ENCODE measurements at places on chromosomes 1 and 21.

DNA sequence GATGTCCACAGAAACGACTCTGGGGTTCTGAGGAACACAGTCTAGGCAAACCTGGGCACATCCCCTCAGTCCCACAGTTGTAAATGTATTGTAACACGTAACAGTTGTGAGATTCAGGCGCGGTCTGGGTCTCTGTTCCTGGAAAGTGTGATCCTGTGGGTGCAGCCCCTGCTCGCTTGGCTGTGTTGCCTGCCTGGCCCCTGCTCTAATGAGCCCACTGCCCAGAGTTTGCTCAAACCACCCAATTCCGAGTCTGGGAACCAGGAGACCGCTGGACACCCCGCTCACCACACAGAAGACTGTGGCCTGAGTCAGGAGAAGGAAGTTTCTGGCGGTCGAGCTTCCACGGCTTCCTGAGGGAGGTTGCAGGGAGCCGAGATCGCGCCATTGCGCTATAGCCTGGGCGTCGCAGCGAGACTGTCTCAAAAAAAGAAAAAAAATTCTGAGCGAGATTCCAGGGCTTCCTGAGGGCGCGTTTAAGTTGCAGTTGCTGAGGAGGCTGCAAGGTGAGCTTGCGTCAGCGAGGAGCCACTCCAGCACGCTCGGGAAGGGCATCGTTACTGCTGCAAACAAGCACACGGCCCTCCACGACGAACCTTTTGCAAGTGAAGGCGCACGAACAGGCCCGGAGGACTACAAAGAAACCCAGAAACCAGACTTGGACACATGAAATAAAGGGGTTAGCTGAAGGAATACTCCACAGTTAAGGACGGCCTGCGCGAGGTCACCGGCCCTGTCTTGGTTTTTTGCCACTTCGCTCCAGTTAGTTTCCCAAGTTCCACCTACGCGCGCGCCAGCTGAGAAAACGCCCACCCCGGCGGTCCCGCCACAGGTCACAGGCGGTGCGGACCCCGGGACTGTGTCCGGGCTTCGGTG lies 1.1 kb downstream of the C21orf58 start:
- no peak for DNase-seq

DNA sequence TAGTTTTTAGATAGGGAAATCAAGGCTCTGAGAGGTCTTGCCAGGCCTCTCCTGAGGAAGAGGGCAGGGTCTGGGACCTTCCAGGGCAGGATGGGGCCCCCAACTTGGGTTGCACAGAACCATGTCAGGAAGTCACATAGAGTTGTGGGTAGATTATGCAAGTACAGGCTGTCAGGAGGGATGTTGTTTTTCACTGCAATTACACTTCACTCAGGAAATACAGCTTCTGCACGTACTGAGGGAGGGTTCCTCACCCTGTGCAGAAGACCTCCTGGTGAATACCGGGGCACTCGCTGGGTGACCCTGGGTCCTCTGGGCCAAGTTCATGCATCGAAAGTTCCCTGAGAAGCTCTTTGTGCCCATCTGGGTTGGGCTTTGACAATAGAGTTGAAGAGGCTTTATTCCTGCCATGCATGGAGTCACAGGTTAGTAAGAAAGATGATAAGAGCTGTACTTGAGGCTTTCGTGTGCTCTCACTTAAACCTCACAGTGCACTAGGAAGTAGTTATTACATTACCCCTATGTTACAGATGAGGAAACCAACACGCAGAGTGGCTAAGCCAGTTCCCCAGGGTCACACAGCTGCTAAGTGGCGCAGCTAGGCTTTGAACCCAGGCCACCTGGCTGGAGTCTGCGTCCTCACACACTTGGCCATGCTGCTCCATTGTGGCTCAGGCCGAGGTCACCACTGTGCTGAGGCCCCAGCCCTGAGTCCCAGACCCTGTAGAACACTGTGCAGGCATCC lies 16.2 kb upstream of the TNFRSF1B start:
- DNase-seq: no peak

GRCh38 chr1:228848406-228848805 lies 113.1 kb downstream of the RHOU start:
- DNase-seq: no peak

GRCh38 chr1:23163395-23163794 lies 5.3 kb downstream of the LUZP1 start:
- DNase-seq: no peak

- DNase-seq: no peak
These were observed 5.5 kb downstream of the SLC16A4 start for GRCh38 chr1:110385369-110385768.

DNA sequence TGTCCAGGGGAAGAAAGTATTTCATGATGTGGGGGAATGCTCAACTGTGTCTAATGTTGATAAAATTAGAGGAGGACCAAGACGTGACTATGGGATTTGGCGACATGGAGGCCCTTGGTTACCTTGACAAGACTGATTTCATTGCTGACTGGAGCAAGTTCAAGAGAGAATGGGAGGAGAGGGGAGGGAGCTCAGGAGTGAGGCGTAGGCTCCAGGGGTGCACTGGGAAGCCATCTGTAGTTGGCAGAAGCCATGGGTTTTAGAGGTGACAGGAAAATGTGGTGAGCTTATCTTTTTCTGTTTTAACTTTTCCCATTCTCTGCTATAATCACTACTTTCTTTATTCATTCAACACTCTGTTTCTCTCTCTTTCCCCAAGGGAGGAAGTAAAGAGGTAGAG lies 15.8 kb downstream of the UBE4B start:
- DNase-seq: no peak

DNA sequence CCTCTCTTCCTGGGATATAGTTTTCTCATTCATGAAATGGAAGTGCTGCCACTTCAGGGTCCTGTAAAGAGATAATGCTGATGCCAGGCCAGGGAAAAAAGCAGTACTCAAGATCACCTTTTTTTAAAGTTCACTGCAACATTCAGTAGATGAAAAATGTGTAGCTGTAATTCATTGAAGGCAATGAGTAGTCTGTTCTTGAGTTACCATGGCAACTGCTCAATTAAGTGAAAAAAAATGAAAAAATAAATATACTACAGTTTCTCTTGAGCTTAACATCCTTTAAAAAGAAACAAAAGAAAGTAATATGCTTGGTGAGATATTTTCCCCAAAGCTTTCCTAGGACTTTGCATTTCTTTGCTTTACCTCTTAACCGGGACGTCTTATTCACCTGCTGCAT lies 183.3 kb downstream of the AK5 start:
- DNase-seq: no peak

DNA sequence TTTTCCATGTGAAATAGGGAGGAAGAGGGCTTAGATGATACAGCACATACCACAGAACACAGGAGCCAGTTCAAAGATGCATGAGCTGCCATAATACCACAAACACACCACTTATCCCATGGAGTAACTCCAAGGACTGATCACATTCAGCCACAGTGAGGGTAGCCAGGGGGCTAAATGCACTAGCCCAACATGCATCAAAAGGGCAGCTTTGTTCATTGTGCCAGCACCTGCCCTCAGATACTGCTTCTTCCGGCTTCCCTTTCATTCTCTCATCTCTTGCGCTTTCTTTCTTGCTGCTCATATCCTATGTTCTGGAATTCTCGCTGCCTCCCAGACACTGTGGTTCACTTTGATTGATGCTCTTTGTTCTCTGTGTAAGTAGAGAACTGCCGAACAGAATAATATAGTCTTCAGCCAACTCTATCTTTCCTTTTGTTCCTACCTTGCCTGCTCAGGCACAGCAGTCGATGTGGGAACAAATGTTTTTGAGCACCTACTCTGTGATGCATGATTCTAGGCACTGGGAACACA lies 50.0 kb upstream of the SYT6 start:
- no peak for DNase-seq

- peak; percentile 88 for DNase-seq
These were observed 35.6 kb upstream of the WASF2 start for GRCh38 chr1:27525296-27526272.

DNA sequence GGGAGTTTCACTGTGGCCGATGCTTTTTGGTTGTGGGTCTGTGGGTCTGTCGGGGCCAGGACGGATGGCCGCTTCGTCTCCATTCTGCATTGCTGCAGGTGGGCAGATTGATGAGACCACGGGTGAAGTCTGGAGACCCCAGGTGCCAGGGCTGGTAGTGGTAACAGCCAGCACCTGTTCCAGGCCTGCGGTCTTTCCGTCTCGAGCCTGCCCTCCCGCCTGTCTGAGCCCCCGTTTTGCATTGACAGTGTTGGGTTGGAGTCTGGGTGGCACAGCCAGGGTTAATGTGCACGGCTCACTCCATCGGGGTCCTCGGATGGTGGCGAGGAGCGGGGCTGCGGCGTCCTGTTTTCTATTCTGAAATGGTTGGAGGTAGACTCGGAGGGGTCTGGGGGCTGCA lies 24.2 kb downstream of the PRKCZ start:
- peak; percentile 23 for DNase-seq

- no peak for DNase-seq
These were observed 12.7 kb upstream of the RRP15 start for GRCh38 chr1:218272366-218272765.

- peak; percentile 62 for DNase-seq
These were observed 207.3 kb downstream of the SLC45A1 start for GRCh38 chr1:8525216-8525557.

GRCh38 chr1:160717306-160717705 lies 5.7 kb upstream of the CD48 start:
- DNase-seq: no peak

- DNase-seq: no peak
These were observed 61.9 kb downstream of the DNTTIP2 start for GRCh38 chr1:93816970-93817678.

- no peak for DNase-seq
These were observed 38.9 kb downstream of the LMO4 start for GRCh38 chr1:87367549-87367948.

DNA sequence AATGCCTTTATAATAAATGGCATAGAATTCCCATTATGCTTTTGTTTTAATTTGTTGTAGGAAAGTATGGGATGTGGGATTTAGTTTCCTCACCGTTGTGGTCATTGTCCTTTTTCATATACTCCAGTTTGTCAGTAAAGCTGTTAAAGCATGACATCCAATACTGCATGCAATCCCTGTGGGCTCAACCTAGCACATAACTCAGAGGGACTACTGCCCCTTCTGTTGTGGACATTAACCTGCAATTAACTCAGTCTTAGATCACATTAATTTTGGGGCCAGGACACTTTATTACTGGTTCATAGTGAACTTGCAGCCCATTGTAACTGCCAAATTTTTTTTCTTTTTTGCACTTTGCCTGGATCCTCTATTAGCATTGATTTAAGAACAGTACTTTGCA lies 112.5 kb downstream of the DNM3 start:
- DNase-seq: no peak

DNA sequence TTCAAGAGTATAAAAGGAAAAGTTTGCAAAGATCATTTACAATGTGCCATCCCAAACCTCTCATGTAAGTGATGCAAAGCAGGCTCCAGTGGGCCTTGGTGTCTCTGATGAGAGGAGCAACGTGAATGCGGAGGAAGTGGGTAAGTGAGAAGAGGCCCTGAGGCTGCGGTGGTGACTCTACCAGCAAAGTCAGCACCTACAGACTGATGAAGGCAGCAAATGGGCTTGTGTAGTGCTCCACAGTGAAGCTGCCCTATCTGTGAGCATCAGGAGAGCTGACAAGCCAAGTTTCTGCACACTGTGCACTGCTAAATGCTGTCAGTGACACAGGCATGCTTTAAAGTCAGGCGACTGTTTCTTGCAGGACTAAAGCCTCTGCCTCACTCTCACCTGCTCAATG lies 15.6 kb upstream of the RAP1A start:
- no peak for DNase-seq
